ENCODE measurements at places on chromosomes 3 and 15.

GRCh38 chr3:47042231-47042791 is 62.8 kb downstream of the NBEAL2 start:
- DNase-seq: no peak

GRCh38 chr3:35263477-35263876 is 375.8 kb upstream of the ARPP21 start:
- DNase-seq: no peak

GRCh38 chr3:65894679-65895453 is 143.9 kb downstream of the MAGI1 start:
- DNase-seq: no peak

GRCh38 chr3:12479919-12480427 is 4.3 kb upstream of the TSEN2 start:
- peak; percentile 47 for DNase-seq

DNA sequence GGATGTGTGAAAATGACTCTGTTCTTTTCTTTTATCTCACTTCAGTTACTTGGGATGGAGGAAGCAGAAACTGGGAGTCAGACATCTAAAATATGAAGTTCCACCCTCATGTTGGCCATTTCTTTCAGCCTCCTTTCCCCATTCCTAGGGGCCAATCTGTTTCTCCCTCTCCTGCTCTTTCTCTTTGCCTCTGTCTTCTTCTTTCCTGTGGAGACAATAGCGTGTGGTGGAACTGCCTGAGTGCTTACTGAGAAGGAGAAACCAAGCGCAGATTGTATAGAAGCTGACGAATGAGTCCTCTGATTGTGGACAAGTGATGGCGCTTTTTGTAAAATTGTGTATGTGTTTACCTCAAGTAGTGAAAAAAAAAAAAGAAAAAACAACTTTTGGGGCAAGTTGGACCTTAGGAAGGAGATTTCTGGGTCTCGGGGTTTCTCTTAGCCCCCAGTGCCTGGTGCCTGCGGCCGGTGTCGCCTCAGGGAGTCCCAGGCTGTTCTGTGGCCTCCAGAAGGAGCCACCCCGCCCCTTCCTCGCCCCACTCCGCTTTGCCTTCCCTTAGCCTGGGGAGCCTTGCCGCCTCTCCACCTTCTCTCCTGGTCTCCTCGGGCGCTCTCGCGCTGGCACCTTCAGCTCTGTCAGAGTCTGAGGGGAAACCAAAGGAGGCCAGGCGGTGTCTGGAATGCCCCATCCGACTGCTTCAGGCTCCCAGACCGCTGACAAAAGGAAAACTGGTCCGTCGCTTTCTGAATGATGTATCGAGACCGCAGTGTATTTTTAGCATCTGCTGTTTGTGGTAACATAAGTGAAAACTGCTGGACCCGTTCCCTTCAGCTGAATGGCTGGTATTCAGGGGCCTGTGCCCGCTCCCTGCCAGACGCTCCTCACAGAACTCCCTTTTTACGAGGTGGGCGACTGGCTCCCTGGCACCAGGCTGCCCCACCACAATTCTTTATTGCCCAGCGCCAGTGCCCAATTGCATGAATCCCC is 30.1 kb downstream of the SCG5 start:
- DNase-seq: no peak

DNA sequence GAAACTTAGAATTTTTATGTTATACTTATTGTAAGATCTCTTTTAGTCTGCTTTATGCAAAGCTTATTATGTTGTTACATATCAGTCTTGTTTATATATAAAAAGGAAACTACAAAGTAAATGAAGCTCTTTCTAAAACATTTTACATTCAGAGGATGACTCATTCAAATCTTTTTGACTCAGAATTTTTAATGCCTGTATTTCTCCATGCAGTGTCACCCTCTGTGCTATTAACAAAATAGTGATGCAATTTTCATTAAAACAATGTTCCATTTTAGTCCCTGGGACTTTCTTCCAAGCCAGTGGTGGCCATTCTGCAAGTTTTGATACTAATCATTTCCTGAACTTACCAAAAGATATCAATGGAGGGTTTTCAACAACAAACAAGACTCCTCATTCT is 216.1 kb downstream of the NAALADL2 start:
- no peak for DNase-seq

DNA sequence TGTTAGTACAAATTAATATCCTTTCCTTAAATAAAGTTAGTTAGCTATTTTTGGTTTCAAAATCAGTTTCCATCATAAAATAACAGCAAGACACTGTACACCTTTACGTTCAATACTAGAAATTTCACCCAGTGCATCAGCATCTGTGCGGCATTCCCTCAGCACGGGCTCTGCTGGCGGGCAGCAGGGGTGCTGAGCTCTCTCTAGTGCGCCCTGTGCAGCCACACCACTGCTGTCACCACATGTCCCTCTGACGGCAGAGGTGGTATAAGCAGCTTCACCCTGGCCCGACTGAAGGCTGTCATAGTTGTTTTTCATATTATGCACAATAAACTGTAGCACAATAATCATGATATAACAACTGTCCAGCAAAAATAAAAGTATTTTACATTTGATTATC is 35.4 kb downstream of the FAN1 start:
- DNase-seq: no peak

DNA sequence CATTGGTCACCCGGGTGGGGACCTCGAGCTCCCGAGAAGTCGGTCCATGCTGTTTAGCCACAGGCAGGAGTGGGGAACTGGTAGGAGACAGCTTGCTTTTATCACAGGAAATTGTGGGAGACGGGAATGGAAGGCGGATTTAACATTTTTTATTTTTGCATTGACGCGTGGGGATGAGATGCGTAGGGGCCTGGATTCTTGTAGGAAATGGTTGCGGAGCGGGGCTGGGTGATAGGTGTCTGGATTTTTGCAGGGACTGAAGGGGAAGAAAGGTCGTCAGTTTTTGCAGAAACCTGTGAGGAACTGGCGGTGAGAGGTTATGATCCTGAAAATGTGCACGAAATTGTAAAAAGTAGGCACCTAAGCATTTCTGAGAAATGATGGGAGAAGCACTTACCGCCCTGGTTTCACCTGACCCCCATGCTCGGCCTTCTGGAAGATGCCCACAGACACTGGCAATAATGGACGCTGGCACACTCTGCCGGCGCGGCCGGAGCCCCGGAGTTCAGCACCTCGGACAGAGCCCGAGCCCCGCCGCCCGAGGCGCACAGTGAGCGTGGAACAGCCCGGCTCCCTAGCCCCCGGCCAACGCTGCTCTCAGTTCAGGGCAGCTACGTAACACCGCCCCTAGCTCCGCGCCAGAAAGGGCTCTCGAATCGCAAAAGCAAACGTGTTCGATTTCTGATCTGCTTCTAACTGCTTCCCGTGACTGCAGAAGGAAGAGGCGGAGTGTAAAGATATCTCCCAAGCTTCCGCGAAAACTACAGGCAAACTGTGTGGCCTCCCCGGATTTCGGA is 928 bp downstream of the ANKRD34C start:
- DNase-seq: peak; percentile 10

- no peak for DNase-seq
These were observed 945.1 kb downstream of the ROBO1 start for GRCh38 chr3:78822726-78823125.

- DNase-seq: no peak
These were observed 271.9 kb upstream of the TPRG1 start for GRCh38 chr3:188899881-188900280.

GRCh38 chr15:65956307-65956706 is 87.0 kb downstream of the RAB11A start:
- no peak for DNase-seq

- DNase-seq: no peak
These were observed 972 bp downstream of the UBA5 start for GRCh38 chr3:132661101-132661500.

- peak; percentile 21 for DNase-seq
These were observed 42.2 kb downstream of the CLDN18 start for GRCh38 chr3:138051947-138052802.

- peak; percentile 62 for DNase-seq
These were observed 3.3 kb upstream of the NR2F2 start for GRCh38 chr15:96327155-96327741.

DNA sequence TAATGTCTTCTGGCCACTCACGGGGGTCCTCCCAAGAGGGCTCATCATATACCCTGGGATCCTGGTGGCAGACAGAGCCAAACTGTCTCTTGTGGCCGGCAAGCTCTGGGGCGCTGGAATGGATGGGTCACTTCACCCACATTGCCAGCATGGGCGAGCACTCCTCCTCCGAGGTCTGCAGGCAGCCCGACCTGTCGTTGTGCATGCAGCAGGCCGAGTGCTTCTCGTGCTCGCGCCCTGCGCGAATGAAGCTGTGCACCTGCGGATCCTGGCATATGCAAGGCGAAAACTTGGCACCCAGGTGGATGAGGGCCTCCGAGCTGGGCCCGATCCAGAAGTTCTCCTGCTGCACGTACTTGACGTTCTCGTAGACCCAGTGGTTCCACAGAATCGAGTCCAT is 33.6 kb upstream of the GRIP2 start:
- DNase-seq: no peak

DNA sequence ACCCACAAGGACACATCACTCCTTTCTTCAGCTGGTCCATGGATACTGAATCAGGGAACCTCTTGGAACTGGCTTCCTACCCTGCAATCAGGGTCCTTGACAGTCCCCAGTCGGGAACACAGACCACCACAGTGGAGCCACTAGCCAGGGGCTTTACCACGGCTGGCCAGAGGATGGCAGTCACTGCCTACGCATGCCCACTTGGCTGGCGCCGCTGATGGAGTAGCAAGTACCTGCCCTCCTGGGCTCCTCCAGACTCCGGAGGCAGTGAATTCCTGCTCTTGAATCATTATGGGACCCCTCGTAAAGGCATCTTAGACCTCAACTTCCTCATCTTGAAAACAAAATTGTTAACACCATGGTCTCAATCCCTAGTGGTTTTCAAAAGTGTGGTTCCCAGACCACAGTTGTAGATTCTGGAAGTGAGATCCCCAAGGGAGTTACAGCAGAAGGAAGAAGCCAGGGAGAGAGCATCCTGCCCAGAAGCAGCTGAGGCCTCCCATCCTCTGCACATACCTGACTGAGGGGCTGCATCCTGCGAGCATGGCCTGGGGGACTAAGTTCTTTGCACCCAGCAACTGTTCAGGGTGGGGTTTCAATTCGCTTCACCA is 9.1 kb upstream of the SKIC8 start:
- peak; percentile 58 for DNase-seq

- DNase-seq: no peak
These were observed 223.9 kb downstream of the TLE3 start for GRCh38 chr15:69873807-69874206.

Data from inflammatory macrophage treated with lipopolysaccharide for 4 hours (primary cell).